SHP77 treated with DMSO at 0.1 percent for 48 hours (cell line): ENCODE measurements at places on chromosomes 16 and 17.

GRCh38 chr17:44384281-44384822 lies 5.1 kb downstream of the ITGA2B start:
- no peak for DNase-seq

GRCh38 chr17:57211543-57211942 lies 44.8 kb upstream of the MSI2 start:
- DNase-seq: no peak

DNA sequence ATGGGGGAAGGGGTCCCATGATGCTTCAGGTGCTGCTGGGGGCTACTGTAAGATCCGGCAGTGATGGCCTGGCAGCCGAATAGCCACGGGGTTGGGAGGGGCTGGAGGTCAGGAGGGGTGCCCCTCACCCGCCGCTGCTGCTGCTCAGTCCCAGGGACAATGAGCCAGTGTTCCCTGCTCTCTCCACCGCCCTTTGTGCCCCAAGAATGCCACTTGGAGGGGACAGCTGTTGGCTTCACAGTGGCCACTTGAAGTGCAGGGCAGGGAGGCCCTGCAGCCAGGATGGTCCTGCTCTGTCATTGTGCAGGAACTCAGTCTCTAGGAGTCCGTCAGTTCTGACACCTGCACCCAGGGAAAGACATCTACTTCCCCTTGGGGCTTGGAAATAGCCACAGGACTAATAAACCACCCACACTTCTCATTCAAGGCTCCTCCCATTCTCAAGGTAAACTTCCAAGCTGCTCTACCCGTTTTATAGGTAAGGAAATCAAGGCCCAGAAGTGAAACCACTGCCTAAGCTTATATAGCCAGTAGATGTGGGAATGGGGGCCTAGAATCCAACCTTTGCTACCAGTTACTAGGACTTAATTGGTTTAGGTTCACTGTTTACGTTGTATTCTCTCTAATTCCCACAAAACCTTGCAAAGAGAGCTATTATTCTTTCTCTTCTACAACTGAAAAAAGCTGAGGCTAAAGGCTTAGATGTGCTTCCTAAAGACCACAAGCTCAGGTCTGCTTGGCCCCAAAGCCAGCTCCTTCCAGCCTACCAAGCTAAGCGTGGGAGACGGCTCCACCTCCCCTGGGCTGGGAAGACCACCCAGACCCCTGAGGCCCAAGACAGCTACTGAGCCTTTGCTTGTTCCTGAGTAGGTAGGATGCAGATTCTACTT lies 6.2 kb upstream of the CPSF4L start:
- DNase-seq: no peak

- no peak for DNase-seq
These were observed 1.3 kb upstream of the ADGRG5 start for GRCh38 chr16:57540906-57541753.
